Left hindlimb (tissue), 1 donor: ENCODE measurements at places on chromosomes 4 and X.

DNA sequence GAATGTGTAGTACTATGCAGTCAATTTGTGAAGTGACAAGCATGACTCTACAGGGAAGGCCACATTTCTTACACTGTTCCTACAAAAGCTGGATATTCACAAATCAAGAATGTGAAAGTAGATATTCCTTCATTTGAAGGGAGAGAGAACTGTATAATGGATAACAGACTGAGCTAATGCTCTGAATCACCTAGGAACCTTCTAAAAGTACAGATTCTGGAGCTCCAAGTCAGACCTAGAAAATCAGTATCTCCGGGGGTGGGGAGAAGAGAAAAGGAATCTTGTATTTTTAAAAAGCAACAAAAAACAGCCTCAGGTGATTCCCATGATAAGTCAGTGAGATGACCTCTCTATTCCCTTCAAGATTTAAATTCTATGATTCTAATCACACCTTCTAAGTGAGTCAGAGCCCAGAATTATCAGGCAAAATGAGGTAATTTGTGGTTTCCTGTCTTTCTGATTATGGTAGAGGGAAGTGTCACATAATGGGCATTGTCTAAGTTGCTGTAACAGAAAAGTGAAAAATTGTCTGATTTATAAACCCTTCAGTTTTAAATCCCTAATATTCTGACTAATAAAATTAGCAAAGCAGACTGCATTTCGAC, 80.9 kb downstream of the IL21 start:
- no peak for DNase-seq

DNA sequence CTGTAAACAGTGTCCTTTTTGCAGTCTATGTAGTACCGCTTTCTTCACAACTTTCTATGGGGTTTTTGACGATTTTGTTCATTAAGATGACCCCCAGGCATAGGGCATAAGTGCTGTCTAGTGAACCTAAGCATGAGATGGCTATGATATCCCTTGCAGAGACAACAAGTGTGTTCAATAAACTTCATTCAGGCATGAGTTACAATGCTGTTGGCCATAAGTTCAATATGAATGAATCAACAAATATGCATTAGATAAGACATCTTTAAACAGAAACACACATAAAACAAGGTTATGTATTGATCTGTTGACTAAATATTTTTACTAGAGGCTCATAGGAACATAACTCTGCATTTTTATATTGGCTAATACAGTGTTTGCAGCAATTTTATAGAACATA, 1322.0 kb downstream of the ARAP2 start:
- DNase-seq, result no peak

DNA sequence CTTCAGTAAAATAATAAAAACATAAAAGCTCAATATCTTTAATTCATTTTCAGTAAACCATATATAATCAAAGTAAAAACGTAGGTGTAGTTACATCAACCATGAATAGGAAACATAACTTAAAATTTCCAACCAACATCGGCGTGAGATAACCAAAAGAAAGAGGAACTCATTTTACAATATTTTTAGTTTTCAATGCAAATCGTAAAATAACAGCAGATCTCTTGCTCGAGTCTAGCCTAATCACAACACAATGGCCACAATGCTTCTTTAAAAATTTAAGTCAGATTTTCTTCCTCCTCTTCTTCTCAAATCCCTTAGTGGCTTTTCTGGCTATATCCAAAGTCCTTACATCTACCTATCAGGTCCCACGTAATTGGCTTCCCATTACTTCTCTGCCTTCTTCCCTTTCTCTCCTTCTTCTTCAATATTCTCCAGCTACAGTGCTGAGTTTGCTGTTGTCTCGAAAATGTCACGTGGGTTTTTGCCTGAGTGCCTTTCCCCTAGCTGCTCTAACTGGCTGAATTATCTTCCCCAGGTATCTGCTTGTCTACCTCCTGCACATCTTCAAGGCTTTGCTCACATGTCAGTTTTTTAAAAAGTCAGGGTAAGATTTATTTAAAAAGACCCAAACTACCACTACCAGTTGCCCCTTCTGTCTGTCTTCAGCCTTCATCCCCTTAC, 90.9 kb upstream of the BANK1 start:
- no peak for DNase-seq

- no peak for DNase-seq
These were observed 16.2 kb upstream of the GPKOW start for GRCh38 chrX:49139713-49140112.

GRCh38 chrX:68041110-68041509, 392.2 kb downstream of the OPHN1 start:
- no peak for DNase-seq

DNA sequence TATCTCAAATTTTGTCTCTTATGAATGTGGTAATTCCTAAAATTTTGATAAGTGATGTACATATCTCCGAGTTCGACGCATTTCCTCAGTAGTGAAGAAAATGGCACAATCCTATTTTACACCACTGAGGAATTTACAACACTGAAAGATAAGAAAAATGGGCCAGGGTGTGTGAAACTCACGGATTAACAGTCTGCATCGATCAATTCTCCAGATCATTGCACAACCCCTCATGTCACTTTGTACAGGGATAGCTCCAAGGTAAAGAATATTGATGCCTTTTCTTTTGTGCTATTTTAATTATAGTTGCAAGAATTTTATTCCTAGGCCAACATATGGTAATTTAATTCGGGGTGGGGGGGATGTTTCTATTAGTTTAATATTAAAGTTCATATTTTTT, 268.7 kb upstream of the VCX3A start:
- no peak for DNase-seq

GRCh38 chrX:135086197-135086854, 34.0 kb downstream of the ETDB start:
- no peak for DNase-seq

GRCh38 chrX:135737366-135738071, 24.1 kb downstream of the CT45A1 start:
- DNase-seq, result no peak

DNA sequence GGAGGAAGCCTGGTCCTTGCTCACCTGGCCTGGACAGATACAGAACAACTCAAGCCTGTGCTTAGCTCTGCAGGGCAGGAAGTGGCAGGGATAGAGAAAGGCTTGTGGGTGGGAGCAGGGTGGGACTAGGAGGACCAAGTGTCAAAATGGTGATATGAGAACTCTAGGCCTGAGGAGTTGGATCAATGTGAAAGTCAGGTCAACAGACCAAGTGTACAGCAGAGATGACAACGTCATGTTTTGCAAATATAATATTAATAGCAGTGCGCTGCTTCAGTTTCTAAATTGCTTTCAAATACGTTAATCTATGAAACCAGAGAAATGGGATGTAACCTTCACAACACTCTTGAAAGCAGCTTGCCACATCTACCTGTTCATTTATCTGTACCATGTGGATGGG, 114.2 kb upstream of the MAP3K15 start:
- DNase-seq, result no peak

GRCh38 chr4:120053911-120054310, 12.7 kb downstream of the MAD2L1 start:
- DNase-seq, result no peak

- DNase-seq, result no peak
These were observed 36.0 kb upstream of the GABRA2 start for GRCh38 chr4:46425775-46426400.

- peak; percentile 81 for DNase-seq
These were observed 115.0 kb downstream of the SMIM20 start for GRCh38 chr4:26028793-26029567.

DNA sequence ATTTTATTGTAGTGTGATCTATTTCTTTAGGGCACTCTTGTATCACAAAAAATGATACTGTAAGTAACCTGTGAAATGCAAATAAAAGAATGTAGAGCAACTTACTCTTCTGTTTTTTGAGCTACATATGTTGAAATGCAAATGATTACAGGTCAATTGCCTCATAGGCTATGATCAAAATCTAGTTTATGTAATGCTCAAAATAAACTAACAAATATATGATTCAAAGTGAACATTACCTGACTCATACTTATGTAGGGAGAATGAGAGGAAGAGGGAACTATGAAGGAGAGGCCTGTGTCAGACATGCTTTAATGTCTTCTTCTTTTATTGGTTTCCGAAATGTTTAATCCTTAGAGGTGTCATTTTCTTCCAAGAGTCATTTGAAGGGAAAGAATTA, 5.0 kb upstream of the RPS6KA3 start:
- DNase-seq, result no peak

- DNase-seq, result no peak
These were observed 2521.4 kb downstream of the ARAP2 start for GRCh38 chr4:33722800-33723516.

- no peak for DNase-seq
These were observed 291.3 kb upstream of the TRAM1L1 start for GRCh38 chr4:117376692-117377091.

- DNase-seq, result no peak
These were observed 35.9 kb upstream of the CXCL8 start for GRCh38 chr4:73704314-73705055.

- no peak for DNase-seq
These were observed 45.3 kb upstream of the SHOX start for GRCh38 chrX:585115-585808.

- DNase-seq, result no peak
These were observed 59.1 kb downstream of the MID1IP1 start for GRCh38 chrX:38860106-38861013.

GRCh38 chr4:13484749-13485221, 645 bp upstream of the RAB28 start:
- no peak for DNase-seq

- DNase-seq, result no peak
These were observed 13.3 kb upstream of the CENPU start for GRCh38 chr4:184747034-184747830.

DNA sequence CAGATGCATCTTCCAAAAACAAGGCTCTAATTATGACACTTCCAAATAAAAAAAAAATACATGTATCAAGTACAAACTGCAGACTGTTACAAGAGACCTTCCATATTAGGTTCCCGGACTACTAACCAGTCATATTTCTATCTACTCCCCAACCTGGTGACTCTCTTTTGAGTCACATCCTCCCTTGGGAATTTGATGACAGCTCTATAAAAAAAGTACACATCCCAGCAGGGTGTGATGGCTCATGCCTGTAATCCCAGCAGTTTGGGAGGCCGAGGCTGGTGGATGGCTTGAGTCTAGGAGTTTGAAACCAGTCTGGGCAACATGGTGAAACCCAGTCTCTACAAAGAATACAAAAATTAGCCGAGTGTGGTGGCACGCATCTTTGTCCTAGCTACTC, 14.9 kb downstream of the RPGR start:
- DNase-seq, result no peak

DNA sequence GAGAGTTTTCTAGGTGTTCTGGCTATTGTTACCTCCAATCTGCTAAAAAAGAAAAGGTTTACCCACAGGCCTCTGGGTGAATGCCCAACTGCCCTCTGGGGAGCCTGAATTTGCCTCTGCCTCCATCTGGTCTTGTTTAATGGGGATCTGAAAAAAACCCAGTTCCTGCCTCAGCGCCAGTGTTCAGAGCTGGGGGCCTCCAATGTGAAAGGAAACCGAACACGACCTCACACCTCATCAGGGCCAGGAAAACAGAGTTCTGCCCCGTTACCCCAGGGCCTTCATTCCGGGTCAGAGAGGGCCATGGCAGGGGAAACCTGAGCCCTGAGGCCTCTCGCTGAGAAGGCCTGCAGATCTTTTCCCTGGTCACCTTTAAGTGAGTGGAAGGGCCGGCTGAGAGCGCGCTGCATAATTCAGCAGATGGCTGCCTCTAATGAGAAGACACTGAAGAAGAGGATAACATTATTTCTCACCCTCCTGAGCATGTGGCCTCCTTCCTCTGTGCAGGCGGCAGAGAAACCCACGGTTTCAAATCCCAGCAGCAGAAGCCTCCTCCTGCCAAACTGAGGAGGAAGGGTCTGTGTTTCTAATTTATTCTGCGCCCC, 6.8 kb downstream of the SEPTIN6 start:
- peak; percentile 83 for DNase-seq

GRCh38 chr4:53605783-53606182, 14.5 kb upstream of the LNX1 start:
- DNase-seq, result no peak

GRCh38 chr4:184831153-184831552, 5.4 kb upstream of the ACSL1 start:
- no peak for DNase-seq

GRCh38 chr4:20700007-20700761, at the start of gene PACRGL:
Gene PACRGL, plus strand, starts transcription at chr4:20700458. Its CDS starts 4,024 bp downstream, at chr4:20704482.
- peak; percentile 95 for DNase-seq

DNA sequence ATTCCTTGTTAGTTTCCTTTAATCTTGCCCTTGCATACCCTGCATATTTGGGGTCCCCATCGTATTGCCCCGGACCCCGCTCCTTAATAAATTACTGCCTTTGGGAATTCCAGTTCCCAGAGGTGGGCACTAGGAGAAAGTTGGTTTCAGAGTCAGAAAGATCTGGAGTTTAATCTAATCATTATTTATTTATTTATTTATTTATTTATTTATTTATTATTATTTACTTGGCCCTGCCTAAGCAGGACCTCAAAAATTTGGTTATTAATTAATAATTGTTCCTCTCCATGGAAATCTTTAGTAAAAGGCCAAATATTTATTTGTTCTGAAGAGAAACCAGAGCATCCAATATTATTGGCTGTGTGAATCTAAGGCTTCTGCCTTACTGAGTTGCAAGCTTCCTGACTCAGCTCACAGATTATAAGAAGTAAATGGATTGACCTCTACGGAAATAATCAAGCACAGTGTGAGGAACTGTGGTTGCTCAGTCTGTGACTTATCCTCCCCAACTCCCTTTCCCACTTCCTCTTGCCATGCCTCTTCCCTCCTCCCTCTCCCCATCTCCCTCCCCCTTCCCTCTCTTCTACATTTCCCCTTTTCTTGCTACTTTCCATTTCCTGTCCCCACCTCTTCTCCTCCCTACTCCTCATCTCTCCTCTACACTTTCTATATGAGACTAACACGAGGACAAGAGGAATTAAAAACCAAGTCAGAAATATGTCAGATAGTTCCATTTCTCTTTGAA, 61.5 kb upstream of the AP1S2 start:
- DNase-seq, result no peak

- DNase-seq, result peak; percentile 79
These were observed at the start of gene SYNPO2 for GRCh38 chr4:118888666-118889311. Gene SYNPO2, plus strand, starts transcription at chr4:118888854. Its CDS starts 183 bp downstream, at chr4:118889037.

DNA sequence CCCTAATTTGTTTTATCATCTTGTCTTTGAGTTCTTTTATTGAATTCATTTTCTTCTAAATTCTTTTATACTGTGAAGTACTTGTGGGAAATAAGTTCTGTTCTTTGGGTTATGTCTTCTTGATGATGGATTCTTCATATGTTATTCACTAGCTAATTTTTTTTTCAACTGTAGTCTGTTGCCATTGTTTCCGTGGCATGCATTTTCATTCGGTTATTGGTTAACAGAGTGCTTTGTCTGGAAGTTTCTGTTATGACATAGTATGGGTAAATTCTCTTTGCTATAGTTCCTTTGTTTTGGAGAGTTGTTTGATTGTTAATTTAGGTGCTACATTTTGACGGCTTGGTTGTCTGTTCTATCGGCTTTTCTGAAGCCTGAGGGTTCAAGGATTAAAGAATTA, 184.9 kb upstream of the AADAT start:
- DNase-seq, result no peak
